ENCODE measurements at places on chromosomes 1 and 21.

- no peak for DNase-seq
Observed at GRCh38 chr1:36095760-36096405, 7.2 kb downstream of the ADPRS start.

- no peak for DNase-seq
Observed at GRCh38 chr1:48807554-48808260, 31.0 kb upstream of the BEND5 start.

DNA sequence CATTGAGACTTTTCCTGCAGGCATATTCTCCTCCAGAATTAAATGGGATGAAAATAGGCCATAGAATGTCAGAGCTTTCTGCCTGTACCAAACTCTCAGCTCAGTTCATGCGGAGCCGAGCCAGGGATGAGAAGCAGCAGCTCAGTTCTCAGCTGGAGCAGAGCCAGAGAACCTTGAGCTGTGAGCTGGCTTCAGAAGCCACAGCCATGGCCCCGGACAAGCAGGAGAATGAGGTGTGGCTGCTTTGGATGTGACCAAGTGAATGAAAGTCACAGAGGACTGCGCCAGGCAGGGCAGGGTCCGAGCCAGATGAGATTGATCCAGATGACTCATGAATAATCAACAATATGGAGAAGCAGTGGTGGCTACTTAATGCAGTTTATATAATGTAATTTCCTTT is 633.8 kb downstream of the NCAM2 start:
- no peak for DNase-seq

GRCh38 chr1:3483380-3483779 is 28.9 kb downstream of the ARHGEF16 start:
- DNase-seq = no peak

Data from stimulated activated CD8-positive, alpha-beta memory T cell treated with anti-CD3 and anti-CD28 coated beads, Interleukin-4, amount 100 ng/mL, for 1 hour (primary cell).